ENCODE measurements at places on chromosomes 13 and 19.

GRCh38 chr13:50613356-50613831 lies 230.1 kb downstream of the DLEU7 start:
- no peak for DNase-seq

DNA sequence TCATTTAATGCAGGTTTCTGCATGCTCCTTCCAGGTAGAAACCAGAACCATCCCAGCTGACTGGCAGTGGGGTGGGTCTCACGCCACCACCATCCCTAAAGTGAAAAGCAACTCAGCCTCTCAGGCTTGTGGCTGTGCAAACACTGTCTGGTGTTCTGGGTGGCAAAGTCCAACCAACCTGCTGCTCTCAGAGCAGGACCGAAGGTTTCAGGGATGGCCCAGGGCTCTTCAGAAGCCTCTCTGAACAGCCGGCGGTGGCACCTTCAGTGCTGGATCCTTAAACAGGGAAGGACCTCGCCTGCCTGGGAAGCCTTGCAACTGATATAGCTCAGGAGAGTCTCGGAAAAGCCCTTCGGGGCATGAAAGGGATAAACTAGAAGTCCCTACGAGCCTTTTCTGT lies 100.8 kb downstream of the COL4A1 start:
- no peak for DNase-seq

- DNase-seq = peak; percentile 15
Observed at GRCh38 chr19:56838024-56838908, 2.3 kb downstream of the PEG3 start.

- DNase-seq = peak; percentile 52
Observed at GRCh38 chr19:49335071-49335783, at the start of gene CD37. Gene CD37, plus strand, starts transcription at chr19:49335406. Its CDS starts 135 bp downstream, at chr19:49335541.

- DNase-seq = no peak
Observed at GRCh38 chr13:20446900-20447299, 78.8 kb downstream of the CRYL1 start.

GRCh38 chr13:97896446-97896845 lies 57.0 kb upstream of the IPO5 start:
- no peak for DNase-seq
